IPS DF 19.7 (cell line): ENCODE measurements at places on chromosomes 1 and 21.

DNA sequence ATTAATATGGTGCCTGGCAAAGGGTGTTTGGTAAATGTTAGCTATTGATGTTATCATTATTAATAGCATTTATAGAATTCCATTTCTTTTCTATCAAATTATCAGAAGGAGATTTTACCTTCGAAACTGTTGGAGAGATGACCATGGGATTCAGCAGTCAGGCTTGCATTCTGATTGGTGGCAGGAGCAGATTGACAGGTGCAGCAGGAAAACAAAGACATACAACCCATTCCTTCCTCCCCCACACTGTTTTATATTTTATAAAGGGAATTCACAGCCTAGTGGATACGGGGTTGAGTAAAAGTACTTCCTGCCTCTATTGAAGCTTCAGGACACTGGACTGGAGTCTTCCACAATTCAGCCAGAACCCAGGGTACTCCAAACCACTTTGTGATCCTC is 55.1 kb upstream of the SYT14 start:
- DNase-seq, result no peak

DNA sequence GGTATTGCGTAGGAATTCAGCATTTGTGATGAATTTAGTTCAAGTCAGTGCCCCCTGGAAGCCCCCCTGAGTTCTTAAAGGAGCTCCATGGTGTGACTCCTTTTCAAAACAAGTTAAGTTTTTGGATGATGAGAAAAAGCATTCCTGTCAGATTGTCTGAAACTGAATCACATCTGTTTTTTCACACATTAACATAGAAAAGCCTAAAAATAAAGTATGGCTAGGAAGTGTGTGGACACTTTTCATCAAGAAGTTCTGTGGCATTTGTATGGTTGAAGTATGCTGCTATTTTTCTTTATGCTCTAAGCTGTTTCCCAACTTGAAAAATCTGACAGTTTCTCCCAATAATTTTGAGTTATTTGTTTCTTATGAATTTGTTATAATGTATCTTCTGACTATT is 33.7 kb downstream of the PRDM2 start:
- DNase-seq, result no peak

DNA sequence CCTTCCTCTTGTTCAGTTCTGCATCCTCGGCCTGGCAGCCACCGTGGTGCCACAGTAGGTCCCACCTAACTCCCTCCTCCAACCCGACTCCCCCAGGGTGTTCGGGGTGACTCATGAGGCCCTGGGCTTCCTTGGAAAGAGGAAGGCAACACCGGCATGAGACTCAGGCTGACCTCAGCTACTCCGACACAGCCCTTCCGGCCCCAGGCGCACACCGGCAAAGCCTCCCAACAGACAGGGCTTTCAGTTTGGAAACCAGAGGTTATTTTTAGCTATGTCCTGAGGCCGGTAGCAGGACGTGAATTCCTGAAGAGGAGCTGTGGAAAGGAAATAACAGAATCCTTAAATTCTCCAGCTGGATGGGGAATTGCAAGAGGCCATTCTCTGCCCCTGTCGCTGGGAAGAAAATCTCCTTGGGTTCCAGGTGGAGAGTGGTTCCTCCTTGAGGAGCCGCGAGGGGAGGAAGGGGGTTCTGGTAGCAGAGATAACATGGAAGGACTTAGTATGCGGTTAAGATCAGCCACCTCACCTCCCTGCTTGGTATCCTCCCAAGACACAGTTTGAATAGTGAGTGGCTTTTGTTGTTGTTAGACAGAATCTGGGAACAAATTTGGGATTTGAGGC is 24.4 kb downstream of the PLXNA2 start:
- DNase-seq, result no peak

GRCh38 chr1:26788515-26788785 is 700 bp downstream of the PIGV start:
- DNase-seq, result no peak

DNA sequence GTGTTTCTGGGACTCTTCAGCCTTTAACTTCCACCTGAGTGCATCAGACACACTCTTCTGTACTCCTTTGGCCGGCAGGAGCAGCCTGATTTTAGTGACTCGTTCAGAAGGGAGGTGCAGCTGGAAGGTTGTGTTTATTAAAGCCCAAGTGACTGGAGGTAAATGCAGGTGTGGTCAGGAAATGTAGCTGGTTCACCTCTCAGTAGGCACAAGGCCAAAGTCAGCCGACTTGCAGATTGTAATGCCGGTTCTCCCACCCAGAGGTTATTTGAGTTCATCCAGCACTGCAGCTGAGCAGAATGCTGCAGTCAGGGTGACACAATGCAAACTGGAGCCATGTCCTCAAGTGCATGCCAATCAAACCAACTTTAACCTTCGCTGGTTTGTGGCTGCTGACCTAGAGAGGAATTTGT is 91.5 kb downstream of the SPATA46 start:
- DNase-seq, result no peak

DNA sequence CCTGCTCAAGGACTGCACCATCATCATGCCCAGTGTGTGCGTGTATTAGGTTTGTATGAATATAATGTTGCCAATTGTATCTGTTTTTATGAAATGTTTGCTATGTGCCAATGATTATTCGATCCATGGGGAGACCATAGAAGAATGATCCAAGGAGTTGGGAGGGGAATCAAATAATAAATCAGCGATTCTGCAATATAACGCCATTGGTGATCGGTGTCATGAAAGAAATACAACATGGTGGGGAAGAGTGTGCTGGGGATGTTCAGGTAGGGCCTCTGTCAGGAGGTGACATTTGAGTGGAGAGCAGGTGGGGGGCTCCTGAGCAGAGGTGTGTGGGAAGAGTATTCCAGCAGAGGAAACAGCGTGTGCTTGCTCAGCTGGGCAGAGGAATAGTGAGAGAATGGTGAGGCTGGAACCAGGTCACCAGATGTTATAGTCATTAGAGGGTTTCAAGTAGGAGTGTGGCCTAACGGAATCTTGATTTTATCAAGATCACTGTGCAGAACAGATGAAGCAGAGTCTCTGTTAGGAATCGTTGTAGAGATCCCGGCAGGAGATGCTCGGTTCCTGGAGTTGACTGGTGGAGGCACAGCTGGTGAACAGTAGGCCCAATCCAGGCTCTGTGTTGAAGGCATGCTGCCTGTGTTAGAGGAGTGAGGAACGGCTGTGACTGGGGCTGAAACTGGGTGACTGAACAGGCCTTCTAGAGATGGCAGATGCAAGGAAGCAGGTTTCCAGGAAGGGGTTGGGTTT is 2.9 kb upstream of the ZNF496 start:
- DNase-seq, result no peak

DNA sequence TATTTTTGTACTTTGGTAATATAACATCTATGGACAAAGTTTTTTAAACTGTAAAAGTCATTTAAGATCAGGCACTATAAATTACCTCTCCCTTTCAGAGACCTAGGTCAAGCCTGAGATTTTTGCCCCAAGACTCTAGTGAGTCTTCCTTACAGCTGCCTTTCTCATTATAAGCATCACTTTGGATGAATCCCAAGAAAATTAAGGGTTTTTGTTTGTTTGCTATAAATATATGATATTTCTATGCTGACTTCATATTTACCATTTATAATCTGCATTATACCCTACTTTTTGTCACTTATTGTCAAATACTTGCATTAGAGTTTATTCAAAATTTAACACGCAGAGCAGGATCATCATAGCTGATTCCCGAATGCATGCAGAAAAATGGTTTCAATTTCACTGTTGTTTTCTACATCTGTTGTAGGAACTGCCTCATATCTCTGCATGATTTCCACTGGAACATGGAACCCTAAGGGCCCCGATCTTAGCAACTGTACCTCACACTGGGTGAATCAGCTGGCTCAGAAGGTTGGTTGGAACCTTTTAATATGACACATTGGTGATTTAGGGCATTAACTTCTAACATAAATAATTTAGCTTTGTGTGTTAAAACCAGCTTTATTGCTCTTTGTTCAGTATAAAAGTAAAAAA is 150.0 kb downstream of the ADGRL2 start:
- DNase-seq, result no peak

GRCh38 chr1:18645747-18646090 is 15.1 kb downstream of the PAX7 start:
- no peak for DNase-seq
